ENCODE measurements at places on chromosomes 4 and X.
A peak's percentile ranks its signal among the peaks of the same experiment; 100 is the strongest.

- DNase-seq: no peak
Observed at GRCh38 chr4:13601848-13602247, 25.7 kb downstream of the BOD1L1 start.

DNA sequence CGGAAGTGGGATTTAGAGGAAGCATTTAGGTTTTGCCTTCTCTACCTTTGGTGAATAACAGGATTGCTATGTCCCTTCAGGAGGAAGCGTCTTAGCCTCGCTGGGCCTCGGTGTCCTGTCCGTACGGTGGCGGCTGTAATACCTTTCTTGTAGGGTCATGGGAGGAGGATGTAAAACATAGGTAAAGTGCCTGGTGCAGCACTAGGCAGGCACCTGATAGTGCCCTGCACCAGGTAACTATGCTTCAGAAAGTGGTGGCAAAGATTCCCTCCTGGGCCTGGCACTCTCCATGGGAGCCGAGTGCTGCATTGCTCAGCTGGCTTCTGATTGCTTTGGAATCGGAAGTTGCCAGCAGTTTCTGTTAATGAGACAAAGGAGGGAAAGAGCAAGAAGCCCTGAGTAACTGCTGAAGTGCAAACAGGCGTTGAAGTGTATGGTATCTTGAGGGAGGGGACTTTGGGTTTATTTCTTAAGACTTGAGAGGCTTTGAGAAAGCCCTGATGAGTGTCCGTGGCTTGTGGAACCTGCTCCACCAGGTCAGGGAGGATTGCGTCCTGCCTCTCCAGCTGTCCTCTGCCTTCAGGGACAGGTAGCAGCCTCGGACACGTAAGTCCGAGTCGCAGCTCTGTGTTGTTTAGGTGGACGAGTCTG is 45.8 kb downstream of the TBC1D14 start:
- DNase-seq: no peak

DNA sequence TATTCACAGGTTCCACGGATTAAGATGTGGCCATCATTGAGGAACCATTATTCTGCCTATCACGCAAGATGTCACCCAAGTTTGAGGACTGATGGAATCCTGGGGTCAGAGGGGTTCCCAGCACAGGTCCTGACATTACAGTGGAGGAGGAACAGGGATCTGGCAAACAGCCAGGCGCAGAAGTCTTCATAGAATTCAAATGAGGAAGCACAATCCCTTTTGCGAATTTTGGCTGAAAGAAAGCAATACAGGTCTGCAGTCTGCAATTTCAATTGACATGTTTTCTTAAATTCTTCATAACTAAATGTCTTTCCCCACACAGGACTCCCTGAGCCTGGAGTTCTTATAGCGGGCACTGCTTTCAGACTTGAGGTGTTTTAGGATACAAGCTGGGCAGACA is 14.5 kb downstream of the DOCK11 start:
- DNase-seq: peak; percentile 25

- DNase-seq: no peak
Observed at GRCh38 chr4:99468889-99469288, 33.7 kb upstream of the ADH7 start.

GRCh38 chr4:107757864-107758476 is 37.9 kb upstream of the PAPSS1 start:
- DNase-seq: peak; percentile 71

GRCh38 chr4:22460266-22460665 is 55.6 kb downstream of the ADGRA3 start:
- DNase-seq: peak; percentile 9

GRCh38 chr4:33149658-33150524 is 2429.7 kb downstream of the PCDH7 start:
- no peak for DNase-seq

DNA sequence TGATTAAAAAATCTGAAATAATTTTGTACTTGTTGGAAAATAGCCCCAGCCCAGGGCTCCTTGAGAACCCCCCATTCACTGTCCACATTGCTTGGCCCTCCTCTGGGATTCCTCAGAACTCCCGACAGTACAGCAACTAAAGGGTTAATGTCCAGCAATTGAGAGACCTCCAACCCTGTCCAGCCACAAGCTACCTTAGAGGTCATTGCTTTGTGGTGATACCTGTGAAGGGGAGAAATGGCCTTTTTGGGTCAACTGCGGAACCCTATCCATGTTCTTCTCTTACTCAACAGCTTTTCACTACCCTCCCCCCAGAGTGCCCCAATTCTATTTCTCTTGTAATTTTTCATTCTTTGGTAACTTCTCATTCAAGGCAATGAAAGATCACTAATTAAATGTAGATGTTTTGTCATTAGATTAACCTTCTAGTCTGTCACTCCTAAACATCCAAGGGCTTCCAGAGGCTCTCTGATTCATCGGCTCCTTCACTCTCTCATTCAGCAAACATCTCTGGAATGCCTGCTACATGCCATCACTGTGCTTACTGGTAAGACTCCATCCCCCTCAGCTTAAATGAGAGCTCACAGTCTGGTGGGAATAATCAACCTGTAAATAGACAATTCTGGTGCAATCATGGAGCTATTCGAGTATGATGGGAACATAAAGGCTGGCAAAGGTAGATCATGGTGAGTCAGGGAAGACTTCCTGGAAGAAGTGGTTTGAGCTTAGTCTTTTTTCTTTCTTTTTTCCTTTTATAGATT is 241.4 kb upstream of the PGRMC2 start:
- DNase-seq: no peak

DNA sequence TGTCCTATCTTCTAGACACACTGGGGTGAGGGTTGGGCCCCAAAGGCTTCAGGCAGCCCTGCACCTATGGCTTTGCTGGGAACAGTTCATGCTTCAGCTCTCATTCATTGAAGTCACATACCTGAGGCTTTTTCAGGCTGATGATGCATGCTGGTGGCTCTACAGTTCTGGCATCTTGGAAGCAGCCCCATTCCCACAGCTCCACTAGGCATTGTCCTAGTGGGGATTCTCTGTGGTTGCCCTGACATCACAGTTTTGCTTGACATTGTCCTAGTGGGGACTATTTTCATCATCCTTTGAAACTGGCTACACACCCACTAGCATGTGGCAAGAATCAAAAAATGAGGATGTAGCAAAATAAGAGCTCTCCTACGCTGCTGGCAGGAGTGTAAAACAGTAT is 37.7 kb upstream of the C4orf17 start:
- no peak for DNase-seq

- DNase-seq: peak; percentile 93
Observed at GRCh38 chr4:81505004-81505598, 33.4 kb upstream of the RASGEF1B start.

- DNase-seq: peak; percentile 29
Observed at GRCh38 chr4:53489279-53489889, 101.9 kb downstream of the LNX1 start.

DNA sequence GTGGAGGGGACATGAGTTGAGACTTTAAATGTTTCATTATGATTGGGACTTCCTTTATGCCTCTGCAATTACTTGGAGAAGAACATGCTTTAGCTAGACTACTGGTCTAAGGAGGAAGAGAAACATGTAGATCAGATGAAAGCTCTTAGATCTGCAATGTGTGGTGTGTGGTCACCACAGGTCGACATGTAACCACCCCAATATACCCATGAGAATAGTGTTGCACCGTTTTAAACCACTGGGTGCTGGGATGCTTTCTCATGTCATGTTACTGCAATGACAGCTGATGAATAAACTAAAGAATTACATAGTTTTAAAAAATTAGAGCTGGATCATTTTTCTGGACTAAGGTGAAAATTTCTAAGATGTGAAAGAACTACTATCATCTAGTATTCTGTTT is 1039.7 kb downstream of the RAPGEF2 start:
- DNase-seq: no peak

- DNase-seq: no peak
Observed at GRCh38 chr4:166902941-166903340, 331.4 kb downstream of the SPOCK3 start.

DNA sequence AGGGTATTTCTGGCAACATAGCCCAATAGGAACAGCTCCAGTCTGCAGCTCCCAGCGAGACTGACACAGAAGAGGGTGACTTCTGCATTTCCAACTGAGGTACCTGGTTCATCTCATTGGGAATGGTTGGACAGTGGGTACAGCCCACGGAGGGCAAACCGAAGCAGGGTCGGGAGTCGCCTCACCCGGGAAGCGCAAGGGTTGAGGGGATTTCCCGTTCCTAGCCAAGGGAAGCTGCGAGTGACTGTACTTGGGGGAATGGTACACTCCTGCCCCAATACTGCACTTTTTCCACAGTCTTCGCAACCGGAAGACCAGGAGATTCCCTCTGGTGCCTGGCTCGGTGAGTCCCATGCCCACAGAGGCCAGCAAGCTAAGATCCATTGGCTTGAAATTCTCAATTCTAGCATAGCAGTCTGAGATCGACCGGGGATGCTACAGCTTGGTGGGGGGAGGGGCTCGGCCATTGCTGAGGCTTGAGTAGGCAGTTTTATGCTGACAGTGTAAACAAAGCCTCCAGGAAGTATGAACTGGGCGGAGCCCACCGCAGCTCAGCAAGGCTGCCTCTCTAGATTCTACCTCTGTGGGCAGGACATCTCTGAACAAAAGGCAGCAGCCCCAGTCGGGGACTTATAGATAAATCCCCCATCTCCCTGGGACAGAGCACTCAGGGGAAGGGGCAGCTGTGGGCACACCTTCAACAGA is 14.0 kb upstream of the ADAD1 start:
- DNase-seq: peak; percentile 47

DNA sequence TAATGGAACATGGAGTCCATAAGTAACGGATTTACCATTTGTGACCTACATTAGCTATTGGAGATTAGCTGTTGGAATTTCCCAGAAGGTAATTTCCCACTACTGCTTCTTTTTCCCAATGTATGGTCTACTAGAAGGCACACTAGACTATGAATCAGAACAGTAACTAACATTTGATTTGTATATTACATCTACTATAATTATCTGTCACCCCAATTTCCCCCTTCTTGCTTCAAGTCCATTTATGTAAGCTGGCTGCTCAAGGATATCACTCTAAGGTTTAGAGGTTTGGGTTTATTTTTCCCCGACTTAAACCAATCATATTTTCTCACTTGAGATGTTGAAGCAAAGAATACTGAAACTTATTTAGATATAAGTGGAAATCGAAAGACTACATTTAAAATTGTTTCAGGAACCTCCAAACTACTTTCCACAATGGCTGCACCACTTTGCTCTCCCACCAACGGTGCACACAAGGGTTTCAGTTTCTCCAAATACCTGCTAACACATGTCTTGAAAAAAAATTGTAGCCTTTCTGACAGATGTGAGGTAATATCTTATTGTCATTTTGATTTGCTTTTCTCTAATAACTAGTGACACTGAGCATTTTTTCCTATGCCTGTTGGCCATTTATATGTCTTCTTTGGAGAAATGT is 33.3 kb upstream of the H2AZ1 start:
- no peak for DNase-seq

DNA sequence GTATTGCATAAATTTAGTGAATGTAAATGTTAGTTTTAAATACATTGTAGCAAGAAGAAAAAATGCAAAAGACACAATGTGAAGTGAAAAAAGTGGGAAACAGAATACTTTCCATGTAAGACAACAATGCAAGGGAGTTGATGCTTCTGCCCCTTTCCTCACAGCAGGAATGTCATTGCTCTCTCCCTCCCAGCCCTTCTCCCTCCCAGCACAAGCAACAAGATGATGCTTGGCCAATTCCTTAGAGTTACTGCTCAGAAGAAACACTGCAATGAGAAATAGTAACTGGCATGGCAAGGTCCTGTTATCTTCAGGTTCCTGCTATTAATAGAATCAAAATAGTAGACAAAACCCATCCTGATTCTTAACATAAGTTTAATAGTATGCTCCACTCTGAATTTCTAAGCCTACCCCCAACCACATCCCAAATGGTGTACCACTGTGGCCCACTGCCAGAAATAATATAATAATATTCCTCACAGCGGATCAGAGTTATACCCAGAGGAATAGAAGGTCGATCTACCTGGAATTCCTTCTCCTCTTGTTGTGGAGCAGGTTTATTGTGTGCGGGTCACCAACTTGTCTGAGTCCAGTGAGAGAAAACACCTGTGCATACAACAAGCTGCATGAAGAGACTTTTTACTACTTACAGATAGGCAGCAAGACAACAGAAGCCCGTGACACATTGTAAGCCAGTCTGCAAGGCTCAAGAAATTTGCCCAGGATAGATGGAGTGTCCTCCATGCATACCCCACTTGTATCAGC is 69.8 kb upstream of the SLC7A11 start:
- no peak for DNase-seq

DNA sequence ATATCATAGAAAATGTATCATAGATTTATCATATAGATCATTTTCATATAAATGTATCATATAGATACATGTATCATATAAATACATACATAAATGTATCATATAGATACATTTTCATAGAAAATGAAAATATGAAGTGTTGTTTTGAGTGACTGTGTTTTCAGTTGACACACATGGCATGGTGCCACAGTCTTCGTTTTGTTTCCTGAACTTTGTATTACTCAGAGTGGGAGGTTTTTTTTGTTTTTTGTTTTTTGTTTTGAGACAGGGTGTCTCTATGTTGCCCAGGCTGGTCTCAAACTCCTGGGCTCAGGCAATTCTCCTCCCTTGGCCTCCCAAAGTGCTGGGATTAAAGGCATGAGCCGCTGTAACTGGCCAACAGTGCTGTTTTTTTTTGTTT is 3.9 kb downstream of the RBM10 start:
- DNase-seq: no peak

DNA sequence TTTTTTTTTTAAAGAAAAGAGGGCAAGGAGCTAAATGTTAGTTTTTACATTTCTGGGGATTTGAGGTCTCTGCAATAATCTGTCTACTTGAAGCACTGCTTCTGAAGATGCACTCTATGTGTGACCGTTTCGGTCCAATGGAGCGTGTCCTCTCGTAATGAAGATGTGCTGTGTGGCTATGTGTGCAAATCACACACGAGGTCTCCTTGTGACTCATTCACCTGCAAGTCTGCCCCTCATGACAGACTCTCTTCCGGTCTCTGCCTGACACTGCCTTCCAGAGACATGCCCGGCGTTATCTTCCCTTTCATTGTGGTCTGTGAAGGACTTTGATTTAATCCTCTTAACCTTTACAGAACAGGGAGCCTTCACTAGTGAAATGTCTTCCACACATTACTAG is 84.3 kb downstream of the TRAM1L1 start:
- DNase-seq: no peak

- DNase-seq: no peak
Observed at GRCh38 chrX:18582910-18583493, 88.9 kb downstream of the RS1 start.

GRCh38 chrX:96985046-96985445 is 101.3 kb downstream of the RPA4 start:
- peak; percentile 17 for DNase-seq

- DNase-seq: no peak
Observed at GRCh38 chr4:140187316-140187695, 33.3 kb upstream of the MAML3 start.

DNA sequence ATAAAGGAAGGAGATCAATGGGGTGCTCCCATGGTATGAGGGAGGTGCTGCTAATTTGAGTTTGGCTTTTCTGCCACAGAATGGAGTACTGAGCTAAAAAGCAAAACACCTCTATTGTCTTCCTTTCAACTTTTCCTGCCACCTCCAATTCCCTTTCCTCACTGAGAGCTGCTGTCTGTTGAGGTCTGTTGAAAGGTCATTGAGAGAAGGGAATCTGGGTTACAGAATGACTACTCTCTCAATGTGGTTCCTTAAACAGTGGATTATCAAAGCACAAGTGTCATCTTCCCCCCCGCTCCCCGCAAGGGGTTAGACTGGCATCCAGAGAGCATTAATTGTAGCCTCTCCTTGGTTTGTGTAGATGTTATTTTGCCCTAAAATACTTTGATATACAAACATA is 10.7 kb downstream of the USP9X start:
- DNase-seq: no peak

Measured in hematopoietic multipotent progenitor cell treated with erythropoietin and hydrocortisone succinate and interleukin-3 and kit ligand, for 4 days (in vitro differentiated cells).